Foreskin keratinocyte (primary cell): ENCODE measurements at places on chromosomes 1 and 21. TPM values are rescaled to one million over a fixed set of nuclear protein-coding genes. Genes with fewer than 3 reads are reported as not detected.

GRCh38 chr1:3317456-3317855 lies 137.0 kb upstream of the ARHGEF16 start:
- DNase-seq, result no peak

DNA sequence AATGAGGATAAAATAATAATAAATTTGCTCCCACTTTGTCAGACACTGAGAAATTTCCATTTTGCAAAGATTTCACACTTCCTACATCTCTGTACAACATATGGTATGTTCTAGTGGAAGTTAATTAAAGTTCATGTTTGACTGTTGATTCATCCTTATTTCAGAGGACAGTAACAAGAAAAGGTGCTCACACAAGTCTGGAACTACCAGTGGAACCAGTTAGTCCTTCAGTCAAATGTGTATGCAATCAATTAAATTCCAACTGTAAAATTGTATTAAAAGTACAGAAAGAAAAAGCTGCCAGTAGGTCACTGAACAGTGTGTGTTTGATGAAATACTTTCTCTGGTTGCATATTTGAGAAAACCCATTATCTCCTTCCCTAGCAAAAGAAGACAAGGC lies 496.0 kb upstream of the PKN2 start:
- DNase-seq, result no peak

The ANGPTL3 gene
- total RNA-seq, result not detected in 2 replicates

- peak; percentile 84 for DNase-seq
Observed at GRCh38 chr1:198713081-198713480, 74.2 kb downstream of the PTPRC start.

GRCh38 chr1:247295746-247296145 lies 35.9 kb downstream of the ZNF496 start:
- DNase-seq, result no peak

DNA sequence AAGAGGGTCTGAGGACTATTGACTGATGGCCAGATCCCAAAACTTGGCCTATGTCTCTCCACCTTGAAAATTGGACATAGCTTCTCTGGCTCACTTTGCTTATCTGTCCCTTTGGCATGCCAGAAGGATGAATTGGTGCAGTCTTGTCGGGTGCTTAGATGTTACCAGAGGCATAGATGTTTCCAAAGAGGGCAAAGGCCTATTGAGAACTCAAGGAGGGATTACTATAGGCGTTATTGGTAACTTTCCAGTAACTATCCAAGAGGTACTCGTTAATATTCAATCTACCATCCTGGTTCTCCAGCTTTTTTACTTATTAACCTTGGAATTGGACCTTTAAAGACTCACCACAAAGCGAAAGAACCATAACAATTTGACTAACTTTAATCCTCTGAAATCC lies 368.3 kb upstream of the ESRRG start:
- no peak for DNase-seq
